Fibroblast of skin of left biceps (primary cell): ENCODE measurements at places on chromosomes 5 and 9.
A peak's percentile ranks its signal among the peaks of the same experiment; 100 is the strongest.

DNA sequence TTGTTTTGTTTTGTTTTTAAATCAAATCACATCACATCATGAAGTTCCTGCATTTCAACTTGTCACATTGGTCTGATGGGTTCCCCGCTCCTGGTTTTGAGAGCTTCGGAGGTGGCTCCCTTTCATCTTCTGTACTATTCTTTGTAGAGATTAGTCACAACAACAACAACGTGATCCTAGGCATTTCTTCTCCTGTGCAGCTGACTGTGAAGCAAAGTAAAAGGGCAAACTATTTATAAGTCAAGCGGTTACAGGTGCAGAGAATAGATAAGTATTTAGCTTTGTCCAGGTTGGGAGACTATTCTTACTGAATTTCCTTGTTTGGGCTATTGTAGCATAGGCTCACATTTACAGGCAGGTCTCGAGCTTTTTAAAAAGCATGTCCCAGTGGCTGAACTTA is 197.7 kb upstream of the CDKN2B start:
- no peak for DNase-seq

- DNase-seq = no peak
These were observed 11.9 kb downstream of the FGF18 start for GRCh38 chr5:171431251-171431777.

DNA sequence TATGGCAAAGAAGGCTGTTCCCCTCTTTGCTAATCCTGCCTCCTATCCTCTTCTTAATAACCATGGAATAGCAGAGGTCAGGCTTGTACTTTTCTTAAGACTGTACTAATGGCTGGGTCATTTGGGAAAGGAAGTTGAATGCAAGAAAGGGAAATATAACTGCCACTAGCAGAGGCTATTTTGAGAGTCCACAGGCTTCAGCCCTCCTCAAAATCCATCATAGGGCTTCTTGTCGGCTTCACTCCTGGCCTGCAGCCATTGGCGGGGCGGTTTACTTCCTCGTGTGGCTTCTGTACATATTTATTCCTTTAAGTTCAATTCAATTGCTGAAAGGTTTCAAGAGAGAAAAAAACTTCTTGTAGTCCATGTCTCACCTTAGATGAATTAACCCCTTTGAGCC is 2.8 kb upstream of the PARP8 start:
- no peak for DNase-seq

- no peak for DNase-seq
These were observed 109.7 kb downstream of the ZNF354C start for GRCh38 chr5:179169836-179170235.

- no peak for DNase-seq
These were observed 804 bp downstream of the MED10 start for GRCh38 chr5:6377582-6377904.

DNA sequence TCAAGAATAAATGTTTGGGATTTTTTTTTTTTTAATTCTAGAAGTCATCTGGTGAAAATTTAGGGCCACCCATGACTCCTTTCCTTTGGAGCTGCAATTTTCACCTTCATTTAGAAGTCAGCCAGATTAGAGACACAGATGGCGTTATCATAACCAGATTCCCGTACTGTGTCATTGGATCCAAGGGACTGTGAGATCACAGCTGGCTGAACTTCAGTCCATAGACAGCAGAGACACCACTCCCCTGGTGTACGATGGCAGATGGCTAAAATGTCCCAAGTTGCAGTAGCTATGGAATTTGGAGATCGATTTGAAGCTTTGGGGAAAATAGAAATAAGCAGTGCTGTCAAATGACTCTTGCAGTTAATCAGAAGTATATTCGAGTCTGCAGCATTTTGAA is 216.3 kb downstream of the RFK start:
- DNase-seq = no peak

GRCh38 chr9:126240835-126241234 is 85.8 kb upstream of the MVB12B start:
- no peak for DNase-seq

GRCh38 chr5:173629628-173630027 is 13.2 kb upstream of the BOD1 start:
- no peak for DNase-seq

DNA sequence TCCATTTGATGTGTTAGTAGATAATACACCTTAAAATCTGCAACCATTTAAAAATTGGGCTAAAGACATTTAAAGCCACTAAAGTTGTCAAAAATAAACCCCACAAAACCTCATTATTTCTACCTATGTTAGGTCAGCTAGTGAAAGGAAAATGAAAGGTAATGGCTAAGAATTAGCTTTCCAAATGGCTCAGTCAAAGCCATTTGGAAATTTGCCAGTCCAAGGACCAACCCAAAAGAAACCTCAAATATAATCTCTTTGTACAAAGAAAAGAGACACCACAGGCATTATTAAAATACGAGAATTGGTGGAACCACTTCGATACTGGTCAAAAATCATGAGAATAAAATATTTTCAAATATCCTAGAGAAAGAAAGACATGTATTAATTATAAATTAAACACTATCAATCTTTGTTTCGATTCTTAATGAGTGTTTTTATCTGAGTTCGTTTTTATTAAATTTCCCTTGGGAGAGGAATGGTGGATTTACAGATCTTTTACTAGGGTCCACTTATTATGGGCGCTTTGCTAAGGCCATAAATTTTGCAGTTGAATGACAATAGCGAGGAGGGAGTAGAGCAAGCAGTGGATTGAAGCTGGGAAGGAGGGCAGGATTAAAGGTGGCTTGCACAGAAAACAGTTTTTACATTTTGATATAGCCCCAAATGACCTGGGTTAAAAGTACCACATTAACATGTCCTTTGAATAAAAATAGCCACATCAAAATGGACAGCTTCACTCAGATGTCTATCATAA is 116.8 kb upstream of the SHB start:
- DNase-seq = no peak

GRCh38 chr9:123562844-123563346 is 206.9 kb downstream of the CRB2 start:
- DNase-seq = peak; percentile 88
